CD8-positive, alpha-beta memory T cell (primary cell): ENCODE measurements at places on chromosomes 2 and 18. TPM values are rescaled to one million over a fixed set of nuclear protein-coding genes. Genes with fewer than 3 reads are reported as not detected.

TBR1 gene
- total RNA-seq = not detected

DNA sequence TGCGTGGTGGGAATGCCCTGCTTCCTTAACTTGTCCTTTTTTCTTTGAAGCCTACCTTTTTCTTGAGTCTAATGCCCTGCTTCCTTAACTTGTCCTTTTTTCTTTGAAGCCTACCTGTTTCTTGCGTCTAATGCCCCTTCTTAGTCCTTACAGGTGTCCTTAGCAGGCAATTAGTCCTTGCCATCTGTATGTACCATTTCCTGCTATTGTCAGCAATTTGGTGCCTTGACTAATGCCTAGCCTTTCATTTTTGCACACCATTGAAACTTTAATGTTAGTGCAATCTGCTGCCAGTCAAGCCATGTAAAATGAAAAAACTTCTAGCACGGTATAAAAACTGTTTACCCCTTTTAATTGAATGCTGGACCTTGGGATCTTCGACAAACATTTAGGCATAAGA is 4.3 kb downstream of the KDM3A start:
- no peak for DNase-seq

GRCh38 chr2:25347846-25348245 is 6.1 kb upstream of the DNMT3A start:
- DNase-seq = no peak

C2orf76 gene
- total RNA-seq = 19.6 TPM

GRCh38 chr2:925309-925708 is 25.3 kb upstream of the SNTG2 start:
- no peak for DNase-seq

- no peak for DNase-seq
These were observed 1.7 kb downstream of the OBSL1 start for GRCh38 chr2:219569635-219570034.

DNA sequence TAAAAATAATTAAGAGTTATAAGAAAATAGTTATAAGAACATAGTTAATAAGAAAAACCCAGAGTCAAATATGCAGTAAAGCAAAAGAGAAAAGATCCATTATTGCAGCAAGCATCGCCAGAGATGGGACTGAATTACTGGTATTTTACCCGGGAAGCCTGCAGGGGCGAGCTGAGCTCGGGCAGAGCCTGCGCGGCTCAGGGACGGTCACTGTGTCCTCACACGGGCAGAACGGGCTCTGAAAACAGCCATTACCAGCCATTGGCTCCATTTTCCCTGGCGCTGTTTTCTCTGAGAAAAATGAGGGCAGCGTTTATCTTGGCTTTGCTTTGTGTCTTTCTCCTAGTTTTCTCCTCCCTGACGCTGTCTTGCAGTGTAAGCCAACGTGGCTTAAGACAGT is 95.3 kb upstream of the ALKAL2 start:
- no peak for DNase-seq

DNA sequence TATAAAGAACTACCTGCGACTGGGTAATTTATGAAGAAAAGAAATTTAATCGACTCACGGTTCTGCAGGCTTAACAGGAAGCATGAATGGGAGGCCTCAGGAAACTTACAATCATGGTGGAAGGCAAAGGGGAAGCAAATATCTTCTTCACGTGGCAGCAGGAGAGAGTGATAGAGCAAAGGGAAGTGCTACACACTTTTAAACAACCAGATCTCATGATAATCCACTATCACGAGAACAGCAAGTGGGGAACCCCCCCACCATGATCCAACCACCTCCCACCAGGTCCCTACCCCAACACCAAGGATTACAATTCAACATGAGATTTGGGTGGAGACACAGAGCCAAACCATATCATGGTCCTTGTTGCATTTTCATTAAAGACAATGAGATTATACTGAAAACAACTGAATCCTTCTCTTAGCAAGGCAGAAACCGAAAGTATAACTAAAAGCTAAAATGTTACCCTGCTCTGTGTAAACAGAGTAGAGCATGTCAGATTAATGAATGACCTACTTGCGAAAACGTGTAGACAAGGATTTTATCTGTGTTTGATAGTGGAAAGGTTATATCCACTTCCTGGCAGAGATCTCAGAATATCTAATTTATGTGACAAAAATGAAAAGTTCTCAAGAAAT is 60.1 kb upstream of the RBBP8 start:
- DNase-seq = no peak

GRCh38 chr2:188973641-188974040 is 532 bp upstream of the COL3A1 start:
- no peak for DNase-seq

DNA sequence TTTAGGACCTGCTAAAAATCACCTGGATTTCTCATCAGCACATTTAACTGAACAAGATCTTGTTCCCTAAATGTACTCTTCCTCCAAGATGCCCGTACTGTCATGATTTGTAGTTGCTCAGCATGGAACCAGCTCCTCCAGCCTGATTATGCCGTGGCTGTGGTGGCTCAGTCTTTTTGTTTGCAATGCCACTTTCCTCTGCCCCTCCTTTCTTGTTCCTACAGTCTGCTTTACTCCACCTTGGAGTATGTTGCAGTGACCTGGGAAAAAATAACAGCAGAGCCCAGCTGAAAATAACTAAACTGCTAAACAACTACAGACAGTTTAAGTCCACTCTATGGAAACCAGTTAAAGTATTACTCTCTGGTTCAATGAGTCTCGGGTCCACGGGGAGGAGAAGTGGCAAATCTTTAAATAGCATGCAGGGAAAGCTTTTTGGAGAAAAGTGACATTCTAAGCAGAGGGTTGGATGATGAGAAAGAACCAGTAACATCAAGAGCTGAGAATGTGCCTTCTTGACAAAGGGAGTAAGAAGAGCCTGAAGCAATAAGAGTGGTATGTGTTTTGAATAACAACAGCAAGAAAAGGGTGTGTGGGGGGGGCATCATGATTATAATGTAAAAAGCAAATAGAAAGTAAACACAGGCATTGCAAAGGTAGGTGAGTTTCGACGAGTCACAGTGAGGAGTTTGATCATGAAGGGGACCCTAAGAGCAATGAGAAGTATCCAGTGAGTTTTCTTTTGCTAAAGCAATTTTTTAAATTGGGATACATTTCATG is 225.7 kb downstream of the TMX3 start:
- DNase-seq = no peak

DNA sequence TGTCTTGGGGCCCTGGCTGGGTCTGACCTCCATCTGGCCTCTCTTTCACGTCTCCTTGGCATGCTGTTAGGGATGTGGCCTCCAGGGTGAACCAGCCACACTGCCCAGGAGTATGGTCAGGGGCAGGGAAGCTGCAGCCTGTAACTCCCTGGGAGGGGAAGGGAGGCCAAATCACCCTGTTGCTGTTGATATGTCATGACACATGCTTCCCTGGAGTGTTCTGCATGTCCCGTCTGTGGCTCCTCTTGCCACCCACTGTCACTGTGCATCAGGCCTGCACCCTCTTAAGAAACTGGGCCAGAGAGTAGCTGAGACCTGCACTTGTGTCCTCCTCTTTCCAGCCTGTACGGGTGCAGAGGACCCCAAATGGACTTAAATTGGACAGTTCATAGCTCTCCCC is 221.3 kb downstream of the FHOD3 start:
- DNase-seq = no peak

DNA sequence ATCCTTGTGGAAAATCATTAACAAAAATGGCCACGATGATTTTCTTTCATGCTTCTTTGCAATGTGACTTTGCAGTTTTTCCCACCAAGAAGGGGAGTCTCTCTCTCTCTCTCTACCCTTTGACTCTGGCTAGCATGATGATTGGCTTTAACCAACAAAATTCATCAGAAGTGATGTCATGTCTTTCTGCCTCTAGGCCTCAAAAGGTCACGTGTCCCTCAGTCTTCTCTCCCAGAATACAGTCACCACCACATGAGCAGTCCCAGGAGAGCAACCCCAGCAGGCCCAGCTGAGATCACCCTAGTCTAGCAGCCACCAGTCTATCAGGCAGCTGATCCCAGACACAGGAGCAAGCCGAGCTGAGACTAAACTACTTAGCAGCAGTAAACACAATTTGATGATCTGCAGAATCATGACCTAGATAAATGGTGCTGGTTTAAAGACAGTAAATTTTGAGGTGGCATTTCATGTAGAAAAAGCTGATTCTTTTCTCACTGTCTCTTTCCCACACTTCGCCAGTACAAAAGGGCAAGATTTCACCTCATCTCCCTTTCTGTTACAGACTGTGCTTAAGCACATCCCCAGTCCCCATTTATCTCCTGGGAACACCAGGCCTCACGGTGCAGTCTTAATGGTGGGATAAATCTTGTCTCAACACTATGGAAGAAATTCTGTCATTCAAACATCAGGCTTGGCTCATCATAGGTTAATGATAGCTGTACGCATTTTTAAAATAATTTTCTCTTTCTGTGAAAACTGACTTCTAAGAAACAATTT is 132.7 kb downstream of the SCG2 start:
- DNase-seq = no peak

RHBDD1 gene
- 32.8 TPM for total RNA-seq

- DNase-seq = no peak
These were observed 9.0 kb downstream of the RNF144A start for GRCh38 chr2:6926071-6926732.

GRCh38 chr2:33782395-33783230 is 183.5 kb upstream of the FAM98A start:
- no peak for DNase-seq

CD8A gene
- 359 TPM for total RNA-seq

GRCh38 chr18:9175115-9175514 is 38.5 kb downstream of the ANKRD12 start:
- DNase-seq = no peak

DNA sequence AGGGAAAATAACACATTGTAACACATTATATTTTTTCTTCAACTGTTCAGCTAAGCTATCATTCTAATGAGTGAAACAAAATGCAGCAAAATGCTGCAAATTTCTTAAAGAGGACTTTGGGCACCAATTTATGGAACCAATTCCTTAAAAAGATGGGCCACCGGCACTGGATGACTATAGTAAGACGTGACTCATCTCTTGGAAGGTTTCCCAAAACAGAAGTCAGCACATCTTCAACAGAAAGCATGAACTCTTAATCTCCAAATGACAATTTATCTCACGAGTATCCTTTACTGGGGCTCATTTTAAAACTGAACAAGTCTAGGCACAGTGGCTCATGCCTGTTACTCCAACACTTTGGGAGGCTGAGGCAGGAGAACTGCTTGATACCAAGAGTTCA is 213.4 kb downstream of the CDH20 start:
- no peak for DNase-seq

DNA sequence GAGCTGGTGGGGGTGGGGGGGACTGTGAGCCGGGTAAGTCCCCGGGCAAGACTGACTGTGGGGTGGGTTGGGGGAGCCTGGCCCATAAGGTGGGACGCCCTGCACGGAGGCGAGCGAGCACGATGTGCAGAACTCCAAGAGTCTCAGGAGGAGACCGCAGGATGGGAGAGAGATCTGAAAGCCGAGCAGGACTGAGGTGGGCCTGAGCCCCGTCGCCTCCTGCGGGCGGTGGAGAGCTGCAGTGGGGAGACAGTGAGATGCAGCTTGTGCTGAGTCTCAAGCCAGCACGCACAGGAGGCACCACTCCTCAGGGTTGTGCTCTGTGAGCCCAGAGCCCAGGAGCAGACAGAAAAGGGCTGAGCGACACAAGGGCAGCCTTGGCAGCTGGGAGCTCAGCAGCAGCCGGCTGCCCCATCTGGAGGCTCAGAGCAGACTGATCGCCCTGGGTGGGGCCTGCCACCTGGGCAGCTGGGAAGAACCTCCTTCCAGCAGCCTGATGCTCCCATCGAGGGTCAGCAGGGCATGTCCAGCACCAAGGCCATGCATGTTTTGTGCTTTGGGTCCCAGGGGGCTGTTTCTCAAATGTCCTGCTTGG is 15.9 kb downstream of the ARHGEF4 start:
- no peak for DNase-seq

MAL gene
- total RNA-seq = 27.3 TPM

DNA sequence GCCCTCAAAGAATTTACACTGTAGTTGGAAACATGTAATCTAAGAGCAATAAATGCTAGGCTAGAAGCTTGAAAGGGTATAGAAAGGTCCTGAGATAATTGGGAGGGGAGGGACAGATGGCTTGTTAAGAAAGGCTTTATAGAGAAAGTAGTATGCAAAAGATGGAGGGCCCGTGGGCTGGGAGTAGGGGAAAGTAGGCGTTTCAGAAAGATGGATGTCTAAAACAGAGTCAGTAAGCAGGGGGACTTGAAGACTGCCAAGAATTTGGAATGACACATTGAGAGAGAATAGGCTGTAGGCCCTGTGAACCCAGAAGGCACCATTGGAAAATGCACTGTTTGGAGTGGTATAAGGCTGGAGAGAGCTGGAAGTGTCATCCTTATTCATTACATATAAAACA is 822 bp downstream of the PSMG2 start:
- DNase-seq = no peak

DNA sequence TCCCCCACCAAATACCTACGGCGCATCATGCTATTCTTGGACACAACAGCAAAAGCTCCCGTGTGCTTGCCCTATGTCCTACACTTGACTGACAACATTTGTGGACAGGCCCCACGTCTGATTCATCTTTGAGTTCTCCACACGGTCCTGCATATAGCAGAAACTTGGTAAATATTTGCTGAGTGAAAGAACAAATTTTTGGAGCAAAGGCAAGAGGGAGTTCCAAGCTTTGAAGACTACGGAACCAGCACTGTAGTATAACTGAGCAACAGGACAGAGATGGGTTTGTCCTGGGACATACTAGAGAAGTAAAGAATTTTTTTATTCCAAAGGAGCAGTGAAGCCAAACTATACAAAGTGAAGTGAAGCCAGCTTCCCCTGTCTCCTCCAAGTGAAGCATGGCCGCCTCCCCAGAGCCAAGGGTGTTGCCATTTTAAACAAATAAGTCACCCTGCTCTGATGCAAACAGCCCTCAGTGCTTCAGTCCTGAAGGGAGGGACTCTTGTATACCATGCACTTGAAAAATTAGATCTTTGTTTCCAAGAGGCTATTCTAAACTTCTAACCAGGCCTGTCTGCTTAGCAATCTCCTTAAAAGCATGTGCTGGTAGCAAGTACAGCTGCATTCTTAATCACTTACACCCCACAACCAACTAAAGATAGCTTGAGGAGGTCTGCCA is 35.9 kb downstream of the SPRED2 start:
- DNase-seq = no peak

- no peak for DNase-seq
These were observed 76.3 kb upstream of the ID2 start for GRCh38 chr2:8605351-8606065.

DNA sequence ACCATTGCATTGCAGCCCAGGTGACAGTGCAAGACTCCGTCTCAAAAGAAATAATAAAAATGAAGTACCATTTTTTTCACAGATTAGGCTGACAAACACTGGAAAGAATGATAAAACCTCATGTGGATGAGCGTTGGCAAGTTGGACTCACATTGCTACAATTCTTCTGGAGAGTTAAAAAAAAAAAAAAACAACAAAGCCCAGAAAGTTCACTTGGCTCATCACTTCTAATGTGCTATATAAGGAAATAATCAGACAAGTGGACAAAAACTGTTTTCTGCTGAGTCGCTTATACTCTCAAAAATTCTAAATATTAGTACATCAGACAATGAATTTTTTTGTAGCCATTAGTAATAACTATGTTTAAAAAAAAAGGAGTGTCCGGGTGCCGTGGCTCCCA is 38.4 kb downstream of the PKP4 start:
- DNase-seq = no peak

FAP gene
- not detected for total RNA-seq

SALL3 gene
- not detected for total RNA-seq

- DNase-seq = no peak
These were observed 1.4 kb downstream of the ATIC start for GRCh38 chr2:215313255-215313613.

FAM168B gene
- total RNA-seq = 97.6 TPM
